ENCODE measurements at places on chromosomes 4 and X.

- no peak for DNase-seq
These were observed 127.1 kb downstream of the CFAP299 start for GRCh38 chr4:80462621-80463091.

GRCh38 chrX:46310815-46311497 lies 234.3 kb downstream of the ZNF674 start:
- no peak for DNase-seq

DNA sequence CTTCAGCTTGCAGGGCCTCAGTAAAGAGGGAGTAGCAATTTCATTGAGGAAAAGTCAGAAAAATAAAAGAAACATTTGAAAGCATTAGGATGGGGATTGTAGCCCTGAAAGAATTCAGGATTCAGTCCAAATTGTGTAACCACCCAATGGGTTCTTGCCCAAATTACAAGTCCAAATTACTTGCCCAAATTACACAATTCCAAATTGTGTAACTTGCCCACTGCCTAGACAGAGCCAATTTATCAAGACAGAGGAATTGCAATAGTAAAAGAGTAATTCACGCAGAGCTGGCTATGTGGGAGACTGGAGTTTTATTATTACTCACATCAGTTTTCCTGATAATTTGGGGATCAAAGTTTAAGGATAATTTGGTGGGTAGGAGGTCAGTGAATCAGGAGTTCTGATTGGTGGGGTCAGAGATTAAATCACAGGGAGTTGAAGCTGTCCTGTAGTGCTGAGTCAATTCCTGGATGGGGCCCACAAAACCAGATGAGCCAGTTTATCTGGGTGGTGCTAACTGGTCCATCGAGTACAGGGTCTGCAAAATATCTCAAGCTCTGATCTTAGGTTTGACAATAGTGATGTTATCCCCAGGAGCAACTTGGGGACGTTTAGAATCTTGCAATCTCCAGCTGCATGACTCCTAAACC lies 18.1 kb upstream of the PAGE5 start:
- DNase-seq: no peak

DNA sequence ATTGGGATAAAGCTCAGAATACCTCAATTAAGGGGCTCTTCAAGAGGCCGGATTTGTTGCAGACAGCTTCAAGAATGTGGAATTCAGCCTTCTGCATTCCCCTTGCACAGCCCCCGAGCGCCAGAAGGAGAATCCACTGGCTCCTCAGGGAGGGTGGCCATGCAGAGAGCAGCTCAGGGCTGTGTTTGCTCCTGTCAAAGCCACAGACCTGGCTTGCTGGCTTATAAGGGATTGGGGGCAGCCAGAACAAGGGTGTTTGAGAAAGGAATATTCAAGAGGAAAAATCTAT lies 36.8 kb downstream of the ING2 start:
- no peak for DNase-seq

- no peak for DNase-seq
These were observed 373 bp upstream of the SMIM43 start for GRCh38 chr4:121765368-121765705.

DNA sequence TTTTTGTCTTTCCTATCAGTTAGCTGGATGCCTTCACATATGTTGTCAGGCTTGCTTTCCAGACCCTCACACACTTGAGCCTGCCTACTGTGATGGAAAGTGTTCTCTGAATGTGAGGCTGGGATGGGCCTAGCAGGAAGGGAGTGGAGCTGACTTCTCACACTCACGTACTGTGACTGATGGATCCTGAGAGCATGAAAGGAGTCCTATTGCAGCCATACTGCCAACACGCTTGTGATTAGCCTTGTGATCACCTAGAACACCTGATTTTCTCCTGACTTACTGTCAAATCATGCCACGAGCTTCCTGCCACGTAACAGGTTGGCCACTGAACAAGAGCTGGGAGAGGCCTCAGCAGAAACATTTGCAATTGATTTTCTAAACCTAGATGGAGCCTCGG lies 49.9 kb downstream of the ACOX3 start:
- DNase-seq: no peak
